ENCODE measurements at places on chromosomes 2 and 18. TPM values are rescaled to one million over a fixed set of nuclear protein-coding genes. Genes with fewer than 3 reads are reported as not detected.

The RGPD8 gene
- 4.4 TPM for total RNA-seq

The PPP4R1 gene
- 47.7 TPM for total RNA-seq

The DTNA gene
- 0.14 TPM for total RNA-seq

The CTLA4 gene
- total RNA-seq: not detected

The SH2D6 gene
- 0.66 TPM for total RNA-seq

The PROM2 gene
- not detected for total RNA-seq

The DIS3L2 gene
- total RNA-seq: 9.2 TPM

The SALL3 gene
- total RNA-seq: not detected

The ALPI gene
- total RNA-seq: not detected

The MATN3 gene
- 15.5 TPM for total RNA-seq
